Fibroblast of skin of left quadriceps (primary cell): ENCODE measurements at places on chromosomes 16 and 17.
A peak's percentile ranks its signal among the peaks of the same experiment; 100 is the strongest.

DNA sequence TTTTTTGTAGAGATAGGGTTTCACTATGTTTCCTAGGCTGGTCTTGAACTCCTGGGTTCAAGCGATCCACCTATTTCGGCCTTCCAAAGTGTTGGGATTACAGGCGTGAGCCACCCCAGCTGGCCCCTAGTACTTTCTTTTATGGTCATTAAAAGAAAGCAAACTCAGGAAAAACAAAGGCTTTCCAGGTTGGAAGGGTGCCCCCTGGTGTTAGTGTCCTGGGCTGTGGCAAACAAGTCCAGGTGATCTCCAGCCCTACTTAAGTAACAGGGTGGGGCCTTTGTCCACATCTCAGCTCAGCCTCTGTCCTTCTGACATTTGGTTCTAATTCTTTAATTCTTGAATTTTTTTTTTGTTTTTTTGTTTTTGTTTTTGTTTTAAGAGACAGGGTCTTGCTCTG, 6.9 kb downstream of the IGFBP4 start:
- DNase-seq: no peak

DNA sequence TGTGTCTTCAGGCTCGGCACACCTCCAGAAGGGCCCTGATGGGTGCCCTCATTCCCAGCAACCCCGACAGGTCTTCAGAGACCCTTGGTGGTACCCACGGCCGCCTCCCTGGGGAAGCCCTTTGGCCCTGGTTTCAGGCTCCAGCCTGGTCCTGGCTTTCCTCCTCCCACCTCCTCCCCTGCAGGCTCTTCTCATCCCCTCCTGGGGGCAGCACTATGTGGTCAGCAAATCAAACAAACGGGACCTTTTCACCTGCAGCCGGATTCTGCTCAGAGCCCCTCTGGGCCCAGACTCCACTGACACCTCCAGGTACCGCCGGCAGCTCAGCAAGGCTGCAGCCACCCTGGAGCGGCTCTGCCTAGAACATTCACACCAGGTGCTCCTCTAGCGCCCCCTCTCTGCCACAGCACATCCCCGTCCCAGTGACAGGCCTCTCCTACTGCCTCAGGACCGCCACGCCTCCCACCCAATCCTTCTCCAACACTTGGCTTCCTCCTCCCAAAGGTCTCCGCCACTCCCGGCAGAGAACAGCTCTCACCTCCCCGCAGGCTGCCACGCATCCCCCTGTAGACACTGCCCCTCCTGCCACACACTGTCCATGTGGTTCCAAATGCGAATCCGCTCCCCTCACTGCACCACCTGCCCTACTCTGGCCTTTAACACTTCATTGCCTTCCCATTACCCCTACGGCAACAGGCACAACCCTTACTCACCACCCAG, 12.0 kb downstream of the CORO7 start:
- DNase-seq: no peak

- DNase-seq: no peak
These were observed 70.5 kb upstream of the CHMP6 start for GRCh38 chr17:80921159-80921558.

GRCh38 chr17:17872547-17873345, 36.0 kb upstream of the SREBF1 start:
- DNase-seq: no peak

GRCh38 chr17:192666-193425, 11.4 kb upstream of the DOC2B start:
- DNase-seq: no peak

DNA sequence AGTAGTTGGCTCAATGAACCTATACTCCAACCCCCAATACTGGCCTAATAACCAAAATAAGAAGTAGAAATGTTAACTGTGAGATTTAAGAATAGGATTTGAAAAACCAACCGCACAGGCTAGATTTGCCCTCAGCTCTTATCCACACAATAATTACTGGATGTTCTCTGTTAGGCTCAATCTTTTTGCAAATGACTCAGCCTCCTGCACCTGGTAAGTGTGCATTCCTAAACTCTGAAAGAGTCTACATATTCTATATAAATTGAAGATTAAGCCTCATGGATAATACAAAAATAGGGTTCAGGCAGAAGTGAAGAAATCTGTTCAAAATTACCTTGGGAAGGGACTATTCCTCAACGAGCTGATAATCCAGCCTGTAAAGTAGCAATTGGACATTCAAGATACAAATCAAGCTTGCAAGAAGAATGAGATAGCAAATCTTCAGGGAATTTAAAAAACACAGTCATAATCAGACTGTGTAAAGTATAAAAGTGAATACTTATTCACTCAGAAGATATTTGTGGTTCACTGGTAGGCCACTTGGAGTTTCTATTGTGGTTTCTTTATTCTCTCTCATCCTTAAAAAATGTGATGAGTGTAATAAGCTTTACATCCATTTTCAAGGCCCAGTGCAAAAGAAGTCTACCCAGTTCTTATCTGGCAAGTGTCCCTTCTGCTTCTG, 931.9 kb upstream of the SOX9 start:
- peak; percentile 93 for DNase-seq

- no peak for DNase-seq
These were observed 147.0 kb downstream of the ABCA8 start for GRCh38 chr17:68807998-68808772.

DNA sequence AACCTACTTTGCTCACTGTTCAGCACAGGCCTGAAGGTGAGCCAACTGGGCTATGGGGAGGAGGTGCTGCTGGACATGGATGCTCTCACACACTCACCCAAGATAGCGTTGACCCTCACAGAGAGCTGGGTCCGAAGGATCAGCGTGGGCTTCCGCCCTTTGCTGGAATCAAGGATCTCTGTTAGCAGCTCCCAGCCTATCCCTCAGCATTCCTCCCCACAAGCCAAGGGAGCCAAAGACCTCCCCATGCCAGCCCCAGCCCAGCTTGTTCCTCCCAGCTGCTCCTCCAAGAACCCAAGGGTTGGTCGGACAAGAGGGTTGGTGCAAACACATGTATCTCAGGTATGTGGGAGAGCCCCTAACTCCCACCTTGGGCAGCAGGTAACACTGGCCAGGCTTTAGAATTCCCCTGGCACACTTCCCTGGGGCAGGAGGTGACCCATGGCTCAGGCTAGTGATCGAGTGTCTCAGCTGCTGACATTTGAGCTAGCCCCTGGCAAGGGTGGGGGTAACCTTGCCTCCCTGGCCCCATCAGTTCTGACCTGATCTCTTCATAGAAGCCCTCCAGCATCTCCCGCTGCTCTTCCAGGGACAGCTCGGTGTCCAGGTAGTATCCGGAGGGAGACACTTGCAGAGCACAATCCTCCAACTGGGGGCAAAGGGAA, 8.3 kb downstream of the FHOD1 start:
- DNase-seq: no peak

DNA sequence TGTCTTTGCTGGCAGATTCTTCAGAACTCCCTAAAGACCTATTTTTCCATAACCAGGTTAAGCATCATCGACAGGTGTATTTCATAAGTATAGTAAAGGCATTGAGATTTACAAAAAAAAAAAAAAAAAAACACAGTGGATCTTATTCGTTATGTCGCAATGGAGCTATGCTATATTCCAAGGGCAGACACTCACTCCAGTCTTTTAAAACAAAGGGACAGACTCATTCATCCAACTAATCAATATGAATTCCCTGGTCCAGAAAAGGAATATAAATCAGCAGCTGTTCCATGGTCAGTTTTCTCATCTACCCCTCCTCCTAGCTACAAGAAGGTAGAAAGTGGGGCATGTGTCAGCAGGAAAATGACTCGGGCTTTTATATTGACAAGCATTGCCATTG, 97.7 kb upstream of the MON1B start:
- no peak for DNase-seq

DNA sequence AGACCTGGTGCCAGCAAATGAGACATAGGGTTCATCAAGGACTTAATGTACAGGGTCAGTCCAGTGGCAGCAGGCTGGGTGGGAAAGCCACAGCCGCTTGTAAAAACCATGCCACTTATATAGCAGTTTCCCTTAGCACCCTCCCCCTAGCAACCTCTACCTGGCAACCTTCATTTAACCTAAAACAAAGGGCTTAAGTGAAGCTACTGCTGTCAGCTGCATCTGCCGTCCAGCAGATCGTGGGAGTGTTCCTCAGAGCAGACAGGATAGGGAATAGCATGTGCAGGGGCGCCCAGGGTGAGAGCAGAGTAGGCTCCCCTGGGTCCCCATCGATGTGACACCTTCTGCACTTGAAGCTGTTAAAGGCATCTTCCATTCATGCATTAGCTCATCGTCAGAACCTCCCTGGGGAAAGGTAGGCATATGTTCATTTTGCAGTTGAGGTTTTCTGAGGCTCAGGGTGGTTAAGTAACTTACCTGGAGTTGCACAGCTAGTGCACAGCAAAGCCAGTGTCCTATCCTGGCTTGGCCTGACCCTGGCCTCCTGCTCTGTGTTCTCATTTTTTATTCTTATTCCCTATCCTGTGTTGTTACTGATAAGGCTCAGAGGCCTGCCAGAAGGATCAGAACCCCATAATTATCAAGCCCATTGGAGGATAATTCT, 112.5 kb downstream of the SOCS1 start:
- DNase-seq: no peak

- no peak for DNase-seq
These were observed 3.5 kb downstream of the TBX2 start for GRCh38 chr17:61402978-61403800.

DNA sequence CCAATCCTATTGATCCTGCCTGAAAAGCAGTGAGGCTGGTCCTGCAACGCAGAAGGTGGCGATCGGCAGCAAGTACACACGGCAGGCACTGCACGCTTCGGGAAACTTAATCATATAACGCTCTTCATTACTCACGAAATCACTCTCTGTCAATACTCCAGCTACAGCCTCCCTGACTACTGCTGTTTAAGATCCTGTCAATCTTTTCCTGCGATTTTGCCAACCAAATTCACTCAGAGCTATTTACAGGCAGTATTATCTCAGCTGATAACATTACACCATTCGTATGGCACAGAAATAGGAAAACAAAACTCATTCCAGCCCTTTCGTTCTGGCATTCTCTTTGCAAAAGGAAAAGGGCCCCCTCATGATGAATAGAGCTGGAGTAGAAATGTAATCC, 262.4 kb upstream of the CDH8 start:
- no peak for DNase-seq

DNA sequence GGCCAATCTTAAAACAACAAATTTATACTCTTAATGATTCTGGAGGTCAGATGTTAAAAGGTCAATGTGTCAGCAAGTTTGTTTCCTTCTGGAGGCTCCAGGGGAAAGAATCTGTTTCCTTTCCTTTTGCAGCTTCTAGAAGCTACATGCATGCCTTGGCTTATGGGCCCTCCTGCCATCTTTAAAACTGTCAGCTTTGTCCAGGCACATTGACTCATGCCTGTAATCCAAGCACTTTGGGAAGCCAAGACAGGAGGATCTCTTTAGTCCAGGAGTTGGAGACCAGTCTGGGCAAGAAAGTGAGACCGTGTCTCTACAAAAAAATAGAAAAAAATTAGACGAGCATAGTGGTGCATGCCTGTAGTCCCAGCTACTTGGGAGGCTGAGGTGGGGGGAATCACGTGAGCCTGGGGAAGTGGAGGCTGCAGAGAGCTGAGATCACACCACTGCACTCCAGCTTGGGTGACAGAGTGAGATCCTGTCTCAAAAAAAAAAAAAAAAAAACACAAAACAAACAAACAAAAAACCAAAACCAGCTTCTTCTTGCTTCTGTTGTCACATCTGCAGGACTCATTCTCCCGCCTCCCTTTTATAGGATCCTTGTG, 58.3 kb downstream of the NOS2 start:
- DNase-seq: no peak

DNA sequence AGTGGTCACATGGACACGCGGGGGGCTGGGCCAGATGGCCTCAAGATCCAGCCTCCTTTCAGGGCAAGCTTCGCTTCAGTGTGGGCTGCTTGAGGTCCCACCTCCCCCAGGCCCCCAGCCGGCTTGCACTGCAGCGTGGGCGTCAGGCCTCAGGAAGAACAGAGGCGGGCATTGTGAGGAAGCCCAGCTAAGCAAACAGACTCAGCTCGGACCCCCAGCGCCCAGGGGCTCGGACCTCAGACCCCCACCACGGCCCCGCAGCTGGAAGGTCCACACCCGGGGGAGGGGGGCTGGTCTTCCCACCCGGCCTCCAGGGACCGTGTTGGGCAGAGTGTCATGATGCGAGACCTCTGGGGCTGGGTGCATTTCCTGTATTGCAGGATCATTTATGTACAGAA, 24.7 kb upstream of the ZNF469 start:
- no peak for DNase-seq

DNA sequence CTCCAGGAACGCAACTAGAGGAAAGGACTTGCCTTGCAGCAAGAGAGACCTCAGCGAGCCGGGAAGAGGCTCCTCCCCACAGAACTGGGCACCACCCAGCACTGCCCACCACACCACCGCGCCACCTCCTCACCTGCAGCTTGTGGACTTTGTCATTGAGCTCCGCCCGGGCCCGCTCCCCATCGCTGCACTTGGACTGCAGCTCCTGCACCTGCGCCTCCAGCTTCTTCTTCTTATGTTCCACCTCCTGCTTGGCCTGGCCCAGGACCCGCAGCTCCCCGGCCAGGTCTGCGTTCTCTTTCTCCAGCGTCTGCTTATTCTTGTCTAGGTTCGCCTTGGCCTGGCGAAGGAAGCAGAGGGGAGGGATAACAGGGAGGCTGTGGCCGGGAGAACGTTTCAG, 76.7 kb downstream of the NDE1 start:
- no peak for DNase-seq

GRCh38 chr16:3781421-3781820, 64.1 kb upstream of the TRAP1 start:
- DNase-seq: no peak

GRCh38 chr17:2215616-2216364, 87.8 kb downstream of the SMG6 start:
- DNase-seq: peak; percentile 97

DNA sequence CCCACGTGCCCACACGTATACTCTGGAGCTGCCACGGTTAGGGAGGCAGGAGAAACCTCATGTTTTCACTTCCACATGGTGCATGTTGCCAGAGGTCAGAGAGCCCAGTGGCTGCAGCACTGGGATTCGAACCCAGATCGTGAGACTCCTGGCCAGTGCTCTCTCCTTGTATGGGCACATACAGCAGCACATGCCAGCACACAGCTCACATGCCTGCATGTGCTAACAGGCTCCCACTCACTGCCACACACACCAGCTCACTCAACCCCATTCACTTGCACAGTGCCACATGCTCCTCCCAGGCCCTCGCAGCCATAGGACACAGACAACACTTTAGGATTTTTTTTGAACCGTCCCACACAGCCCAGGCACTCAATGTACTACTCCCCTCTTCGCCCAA, 49.5 kb upstream of the MRPS23 start:
- DNase-seq: no peak
